ENCODE measurements at places on chromosomes 7 and 10.

GRCh38 chr10:132368881-132369635 is 27.9 kb upstream of the PWWP2B start:
- no peak for DNase-seq

GRCh38 chr10:84549368-84550165 is 221.2 kb downstream of the CCSER2 start:
- DNase-seq: no peak

GRCh38 chr10:73206385-73206784 is 38.5 kb downstream of the FAM149B1 start:
- DNase-seq: no peak

GRCh38 chr7:107332488-107333269 is 137.2 kb upstream of the GPR22 start:
- DNase-seq: no peak

DNA sequence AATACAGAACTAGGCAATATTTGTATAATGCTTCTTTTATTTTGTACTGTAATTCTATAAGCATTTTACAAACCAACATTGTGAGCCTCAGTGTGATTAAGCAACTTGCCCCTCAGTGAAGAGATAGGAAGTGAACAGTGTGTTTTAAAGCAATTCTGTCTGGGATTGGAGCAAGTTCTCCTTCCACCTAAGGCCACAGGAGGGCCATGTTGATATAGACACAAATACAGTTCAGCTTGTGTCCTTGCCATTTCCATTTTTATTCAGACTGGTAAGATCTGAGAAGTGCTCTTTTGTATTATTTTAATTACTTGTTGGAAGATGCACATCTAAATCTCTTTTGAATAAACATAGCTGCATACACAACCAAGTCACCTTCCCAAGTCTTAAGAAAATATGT is 416.3 kb upstream of the COBL start:
- no peak for DNase-seq

- no peak for DNase-seq
Measured at GRCh38 chr10:86876748-86877147, 80.7 kb downstream of the MMRN2 start.

GRCh38 chr10:45404087-45404769 is 30.2 kb downstream of the ALOX5 start:
- DNase-seq: no peak

DNA sequence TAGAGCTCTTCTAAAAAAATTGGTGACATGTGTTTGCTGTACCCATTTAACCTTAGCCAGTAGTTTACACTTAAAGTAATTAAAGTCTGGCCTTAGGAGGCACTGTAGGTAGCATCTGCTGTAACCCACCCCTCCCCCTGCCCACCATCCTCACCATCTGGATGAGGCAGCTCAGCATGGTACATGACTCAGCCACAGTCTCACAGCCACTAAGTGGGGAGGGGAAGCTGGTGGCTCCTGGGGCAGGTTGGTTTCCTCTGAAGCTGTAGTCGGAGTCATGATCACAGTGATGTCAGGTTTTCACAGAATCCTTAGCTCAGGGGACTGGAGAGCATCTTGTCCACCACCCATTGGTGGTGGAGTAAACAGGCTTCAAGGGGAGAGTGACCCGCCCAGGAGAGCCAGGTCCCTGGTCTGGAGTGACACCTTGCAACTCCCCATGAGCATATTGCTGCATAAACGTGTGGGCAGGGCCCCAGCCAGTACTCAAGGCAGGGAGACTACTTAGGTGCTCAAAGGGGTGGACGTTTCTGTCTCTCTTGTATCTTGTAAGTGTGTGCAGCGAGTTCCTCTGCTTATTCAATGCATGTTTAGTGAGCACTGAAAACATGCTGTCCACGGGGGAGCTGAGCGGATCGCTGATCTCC is 125.9 kb downstream of the GRK5 start:
- peak; percentile 65 for DNase-seq

- DNase-seq: no peak
Measured at GRCh38 chr7:151822541-151823181, 54.3 kb downstream of the PRKAG2 start.

- DNase-seq: no peak
Measured at GRCh38 chr10:29534590-29534989, 100.2 kb downstream of the SVIL start.

DNA sequence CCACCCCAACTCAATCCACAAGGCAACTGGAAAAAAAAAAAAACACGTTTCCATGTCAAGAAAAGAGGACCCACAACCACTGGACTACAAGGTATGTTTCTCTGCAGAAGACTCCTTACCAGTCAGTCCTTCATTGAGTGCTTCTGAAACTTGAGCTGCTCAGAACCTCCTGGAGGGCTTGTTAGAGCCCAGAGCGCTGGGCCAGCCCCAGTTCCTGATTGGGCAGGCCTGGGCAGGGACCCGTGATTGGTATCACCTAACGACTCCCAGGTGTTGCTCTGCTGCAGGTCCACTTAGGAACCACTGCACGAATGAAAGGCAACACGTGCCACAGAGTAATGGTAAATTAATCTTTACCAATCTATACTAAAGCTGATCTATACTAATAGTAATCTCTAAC is 473 bp upstream of the CCDC201 start:
- no peak for DNase-seq

GRCh38 chr7:11690395-11690794 is 141.6 kb downstream of the THSD7A start:
- no peak for DNase-seq

- no peak for DNase-seq
Measured at GRCh38 chr7:96284835-96285234, 37.1 kb downstream of the SLC25A13 start.

DNA sequence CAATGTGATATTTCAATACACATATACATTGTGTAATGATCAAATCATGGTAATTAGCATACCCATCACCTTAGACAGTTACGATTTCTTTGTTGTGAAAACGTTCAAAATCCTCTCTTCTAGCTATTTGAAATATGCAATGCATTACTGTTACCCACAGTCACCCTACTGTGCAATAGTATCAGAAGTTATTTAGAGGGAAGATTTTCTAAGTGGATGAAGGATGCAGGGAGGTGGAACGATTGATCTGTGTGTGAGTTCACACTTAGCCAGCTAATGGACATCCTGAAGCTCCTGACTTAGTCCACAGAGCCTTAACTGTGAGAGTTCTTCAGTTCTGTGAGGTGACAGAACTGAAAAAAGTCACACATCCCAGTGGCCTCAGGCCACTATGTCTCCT is 97.2 kb upstream of the LAMB4 start:
- DNase-seq: no peak

- DNase-seq: no peak
Measured at GRCh38 chr10:79942261-79943185, 6.4 kb downstream of the SFTPD start.

DNA sequence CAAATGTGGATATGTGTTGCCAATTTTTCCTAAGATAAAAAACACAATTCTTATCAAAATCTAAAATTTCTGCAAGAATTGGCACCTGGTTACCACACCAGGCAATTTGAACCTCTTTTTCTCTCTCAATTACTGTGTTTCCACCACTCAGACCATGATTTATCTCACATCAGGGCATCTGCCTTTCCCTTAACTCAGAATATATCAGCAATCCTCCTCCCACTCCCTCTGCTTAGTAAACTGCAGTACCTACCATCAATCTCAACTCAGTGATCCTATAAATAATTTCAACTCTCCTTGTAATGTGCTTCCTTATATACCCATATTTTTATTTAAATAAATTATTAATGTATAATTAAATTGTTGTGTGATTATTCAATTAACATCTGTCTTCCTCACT is 212.3 kb upstream of the PCDH15 start:
- DNase-seq: no peak

DNA sequence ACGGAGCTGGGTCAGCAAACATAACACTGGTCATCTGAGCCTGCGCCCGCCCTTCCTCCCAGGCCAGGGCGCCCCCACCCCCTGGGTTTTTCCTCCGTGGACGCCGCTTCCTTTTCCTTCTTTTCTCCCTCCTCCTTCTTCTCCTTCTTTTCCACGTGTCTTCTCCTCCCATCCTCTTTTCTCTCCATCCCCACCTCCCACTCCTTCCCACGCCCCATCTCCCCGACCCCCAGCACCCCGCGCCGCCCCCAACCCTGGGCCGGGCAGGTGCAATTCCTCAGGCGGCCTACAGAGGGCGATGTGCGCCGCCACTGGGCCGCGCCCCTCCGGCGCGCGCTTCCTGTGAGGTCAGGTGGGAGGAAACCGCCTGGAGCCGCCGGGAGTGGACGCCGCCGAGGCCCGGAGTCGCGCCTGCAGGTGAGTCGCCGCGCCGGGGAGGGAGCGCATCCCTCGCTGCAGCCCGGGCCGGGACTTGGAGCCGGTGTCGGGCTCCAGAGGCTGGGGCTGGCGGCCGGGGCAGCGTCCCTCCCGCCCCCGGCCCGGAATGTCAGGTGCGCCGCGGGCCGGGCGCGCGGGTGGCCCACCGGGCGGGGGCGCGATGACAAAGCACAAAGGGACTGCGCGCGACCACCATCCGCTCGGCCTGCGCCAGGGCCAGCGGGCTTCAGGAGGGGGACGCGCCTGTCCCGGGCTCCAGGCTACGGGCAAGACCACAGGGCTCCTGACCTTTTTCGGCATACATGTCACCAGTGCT is at the start of gene FAM241B:
TSS of gene FAM241B (plus strand) at position 351 of the 754 bp plus-strand sequence. CDS start 1,497 bp downstream, outside the sequence.
- peak; percentile 94 for DNase-seq

DNA sequence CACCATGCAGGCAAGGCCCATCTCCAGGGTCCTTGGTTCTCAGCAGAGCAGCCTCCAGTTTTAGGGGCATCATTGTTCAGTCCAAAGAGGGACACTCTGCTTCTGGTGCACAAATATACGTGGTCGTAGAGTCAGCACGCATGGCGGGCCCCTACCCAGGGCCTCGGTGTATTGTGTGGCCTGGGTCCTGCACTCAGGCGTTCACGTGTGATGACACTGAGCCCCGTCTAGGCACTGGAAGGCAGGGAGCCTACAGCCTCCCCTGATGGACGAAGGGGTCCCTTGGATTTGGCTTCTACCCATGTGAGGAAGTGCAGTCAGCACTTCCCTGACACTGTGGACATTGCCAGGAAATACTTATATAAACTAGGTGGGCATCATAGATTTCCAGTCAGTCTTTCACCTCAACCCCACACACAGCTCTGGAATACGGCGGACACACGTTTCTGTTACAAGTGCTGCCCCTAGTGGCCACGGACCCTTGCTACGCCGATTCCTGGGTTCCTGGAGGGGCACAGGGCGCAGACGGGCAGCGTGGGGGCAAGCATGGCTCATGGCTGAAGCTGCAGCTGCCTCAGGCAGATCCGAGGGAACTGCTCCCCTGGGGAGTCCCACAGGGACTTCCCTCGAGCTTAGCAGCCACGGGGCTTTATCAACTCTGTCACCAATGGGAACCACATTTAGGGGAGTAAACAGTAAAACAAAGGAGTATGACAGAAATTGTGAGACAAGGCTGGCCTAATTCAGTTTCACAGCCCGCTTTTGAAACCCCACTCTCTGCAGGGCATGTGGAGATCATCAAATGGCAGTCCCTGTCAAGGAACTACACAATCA is 25.4 kb downstream of the AIFM2 start:
- no peak for DNase-seq

- peak; percentile 23 for DNase-seq
Measured at GRCh38 chr7:122975341-122975740, 20.2 kb downstream of the TAS2R16 start.

DNA sequence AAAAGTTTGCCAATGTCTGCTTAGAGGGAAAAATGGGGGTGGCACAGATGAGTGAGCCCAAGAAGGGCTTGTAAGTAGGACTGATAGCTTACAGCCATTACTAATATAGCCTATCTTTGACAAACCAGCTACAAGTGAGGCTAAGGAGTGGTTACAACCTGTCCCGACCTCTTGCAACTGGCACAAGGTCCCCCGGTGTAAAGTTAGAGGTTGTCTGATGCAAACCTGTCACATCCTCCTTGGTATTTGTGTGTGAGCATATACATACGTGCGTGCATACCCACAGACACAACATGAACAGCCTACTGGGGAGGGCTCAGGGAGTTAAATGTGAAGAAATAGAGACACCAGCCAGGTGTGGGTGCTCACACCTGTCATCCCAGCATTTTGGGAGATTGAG is 14.6 kb downstream of the ADAP1 start:
- no peak for DNase-seq

GRCh38 chr10:129968853-129969183 is 4.7 kb upstream of the EBF3 start:
- no peak for DNase-seq

DNA sequence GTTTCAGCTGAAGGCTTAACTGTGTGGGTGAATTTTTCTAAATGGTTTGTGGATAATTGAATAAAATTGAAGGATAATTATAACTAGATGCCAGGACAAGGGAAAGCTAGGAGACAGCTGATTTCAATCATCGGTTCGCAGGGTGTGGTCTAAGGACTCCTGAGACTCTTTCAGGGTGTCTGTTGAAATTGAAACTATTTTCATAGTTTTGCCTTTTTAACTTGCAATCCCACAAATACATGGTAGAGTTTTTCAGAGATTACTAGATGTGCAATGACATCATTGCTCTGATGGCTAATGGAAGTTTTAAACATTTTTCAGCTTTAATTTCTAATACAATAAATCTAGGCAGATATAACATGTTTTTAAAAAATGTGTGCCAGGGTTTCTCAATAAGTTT is 18.5 kb downstream of the TRUB1 start:
- DNase-seq: no peak

- DNase-seq: no peak
Measured at GRCh38 chr10:29428486-29428885, 139.6 kb downstream of the LYZL1 start.

DNA sequence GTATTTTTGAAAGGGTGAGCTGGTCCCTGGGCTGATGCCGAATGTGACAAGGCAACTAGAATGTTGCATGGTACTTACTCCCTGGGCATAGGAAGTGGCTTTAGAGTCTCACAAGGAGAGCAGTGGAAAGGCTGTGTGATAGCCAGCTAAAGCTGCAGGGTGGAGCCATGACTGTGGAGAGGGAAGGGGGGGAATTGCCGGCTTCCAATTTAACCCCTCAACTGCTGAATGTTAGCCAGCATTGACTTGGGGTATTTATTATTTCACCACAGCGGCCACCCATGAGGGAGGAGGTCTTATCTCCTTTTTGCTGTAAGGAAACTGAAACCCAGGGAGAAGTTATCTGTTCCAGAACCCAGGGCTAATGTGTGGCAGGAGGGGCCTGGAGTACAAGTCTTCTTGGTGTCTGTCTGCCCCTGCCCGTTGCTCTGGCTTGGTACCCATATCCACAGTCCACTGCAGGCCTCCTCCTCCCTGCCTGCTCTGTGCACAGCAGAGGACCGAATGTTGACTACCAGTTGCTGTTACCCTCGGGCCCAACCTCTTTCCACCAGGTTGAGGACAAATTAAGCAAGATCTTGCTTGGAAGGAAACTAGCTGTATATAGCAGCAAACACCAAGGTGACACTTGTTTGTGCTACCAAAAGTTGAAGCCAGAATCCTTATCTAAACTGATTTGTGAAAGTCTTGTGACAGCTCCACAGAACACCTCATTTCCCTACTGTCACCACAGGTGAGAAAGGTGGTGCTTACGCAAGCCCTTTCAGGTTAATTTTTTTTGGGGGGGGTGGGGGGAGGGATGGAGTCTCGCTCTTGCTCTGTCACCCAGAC is 37.6 kb downstream of the WBP1L start:
- DNase-seq: peak; percentile 18

- DNase-seq: no peak
Measured at GRCh38 chr7:12703881-12704280, 16.4 kb downstream of the ARL4A start.
